ENCODE measurements at places on chromosomes 7 and 10.

DNA sequence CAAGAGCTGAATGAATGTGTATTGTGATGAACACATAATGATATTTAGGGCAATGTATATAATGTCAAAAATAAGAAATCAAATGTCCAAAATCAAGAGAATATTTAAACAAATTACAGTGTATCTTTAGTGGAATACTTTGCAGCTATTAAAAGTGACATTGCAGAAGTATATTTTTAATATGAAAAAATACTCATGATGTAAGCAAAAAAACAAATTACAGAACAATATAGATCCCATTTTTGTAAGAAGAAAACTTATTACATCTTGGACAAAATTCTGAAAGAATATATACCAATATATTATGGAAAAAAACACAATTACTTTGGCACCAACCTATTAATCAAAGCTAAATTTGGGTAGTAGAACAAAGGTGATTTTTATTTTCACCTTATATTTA lies 308.2 kb upstream of the NEBL start:
- DNase-seq = no peak

DNA sequence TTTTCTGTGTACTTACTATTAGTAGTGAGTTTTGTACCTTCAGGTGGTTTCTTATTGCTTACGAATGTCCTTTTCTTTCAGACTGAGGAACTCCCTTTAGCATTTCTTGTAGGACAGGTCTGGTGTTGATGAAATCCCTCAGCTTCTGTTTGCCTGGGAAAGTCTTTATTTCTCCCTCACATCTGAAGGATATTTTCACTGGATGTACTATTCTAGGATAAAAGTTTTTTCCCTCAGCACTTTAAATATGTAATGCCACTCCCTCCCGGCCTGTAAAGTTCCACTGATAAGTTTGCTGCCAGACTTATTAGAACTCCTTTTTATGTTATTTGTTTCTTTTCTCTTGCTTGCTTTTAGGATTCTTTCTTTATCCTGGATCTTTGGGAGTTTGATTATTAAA lies 1.7 kb upstream of the CYCS start:
- no peak for DNase-seq

GRCh38 chr7:66557214-66558200 lies 71.2 kb upstream of the KCTD7 start:
- peak; percentile 65 for DNase-seq

DNA sequence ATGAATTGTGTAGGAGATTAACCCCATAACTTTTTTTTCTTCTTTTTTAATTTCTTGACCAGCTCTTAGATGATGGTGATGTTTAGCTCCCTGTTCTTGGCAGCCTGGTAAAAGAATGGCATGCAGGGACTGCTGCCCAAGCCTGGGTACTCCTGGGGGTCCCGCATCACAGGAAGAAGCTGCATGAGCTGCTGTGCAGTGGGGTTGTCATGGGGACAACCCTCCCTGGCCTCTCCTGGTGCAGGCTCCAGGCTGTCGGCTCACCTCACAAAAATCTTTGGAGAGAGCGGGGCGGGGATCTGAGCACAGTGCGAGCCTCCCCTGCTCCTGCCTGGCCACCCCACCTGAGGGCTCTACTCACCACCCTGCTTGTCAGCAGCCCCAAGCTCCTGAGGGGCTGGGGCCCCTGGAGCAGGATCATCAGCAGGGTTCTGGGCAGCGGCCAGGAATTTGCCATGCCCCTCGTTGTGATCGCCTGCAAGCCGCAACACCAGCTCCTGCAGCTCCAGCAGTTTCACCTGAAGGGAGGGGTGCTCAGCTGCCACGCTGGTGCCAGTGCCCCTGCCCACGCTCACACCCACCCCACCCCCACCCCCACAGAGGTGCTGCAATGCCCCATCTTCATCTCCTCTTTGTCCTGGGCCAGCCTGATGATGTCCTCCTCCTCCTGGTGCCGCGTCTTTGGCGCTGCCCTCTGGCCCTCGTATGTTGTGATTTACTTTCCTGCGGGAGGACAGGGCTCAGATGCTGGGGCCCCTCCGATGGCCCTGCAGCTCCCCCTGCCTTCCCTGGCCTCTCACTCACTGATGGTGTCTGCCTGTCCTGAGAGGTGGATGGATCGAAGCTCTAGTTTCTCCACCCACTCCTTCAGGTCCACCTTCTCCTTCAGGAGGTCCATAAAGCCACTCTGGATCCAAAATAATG lies 15.5 kb upstream of the MTPAP start:
- no peak for DNase-seq

GRCh38 chr10:89555688-89556445 lies 20.5 kb upstream of the SLC16A12 start:
- DNase-seq = no peak

GRCh38 chr7:90709501-90710465 lies 113.7 kb downstream of the CDK14 start:
- DNase-seq = no peak

DNA sequence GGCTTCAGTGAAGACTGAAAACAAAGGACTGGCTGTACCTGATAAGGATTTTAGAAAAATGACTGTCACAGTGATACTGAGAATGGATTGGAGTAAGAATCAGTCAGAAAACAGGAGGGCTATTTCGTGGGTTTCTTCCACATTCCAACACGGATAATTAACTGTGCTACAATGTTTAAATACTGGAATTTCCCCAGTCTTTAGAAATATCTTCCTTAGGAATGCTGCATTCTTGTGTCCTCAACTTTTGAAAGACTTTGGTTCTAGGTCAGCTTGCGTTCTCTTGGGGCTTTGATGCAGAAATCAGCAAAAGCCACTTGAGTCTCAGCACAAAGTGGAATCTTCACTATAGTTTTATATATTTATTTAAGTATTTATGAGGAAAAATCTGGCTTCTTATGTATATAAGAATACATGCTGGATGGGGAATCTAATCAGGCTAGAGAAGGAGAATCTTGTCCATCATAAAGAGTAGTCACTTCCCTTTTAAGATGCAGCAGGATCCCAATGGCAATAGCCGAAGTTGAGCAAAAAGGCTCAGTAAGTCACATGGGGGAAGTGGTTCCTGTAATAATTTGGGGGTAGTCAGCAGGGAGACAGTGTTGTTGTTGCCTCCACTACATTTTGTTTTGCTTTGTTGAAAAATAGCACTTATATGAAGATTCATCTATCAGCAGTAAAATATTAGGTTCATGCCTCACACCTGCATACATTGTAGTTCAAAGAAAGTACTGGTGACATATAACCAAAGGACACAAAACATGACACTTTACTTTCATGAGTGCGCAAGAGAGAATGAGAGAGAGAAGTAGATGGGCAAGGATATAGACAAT lies 86.0 kb downstream of the CH25H start:
- no peak for DNase-seq

Data from H54 (cell line).